GM23338 (cell line): ENCODE measurements at places on chromosomes 1 and 21. TPM values are rescaled to one million over a fixed set of nuclear protein-coding genes. Genes with fewer than 3 reads are reported as not detected.

The GJC2 gene
- total RNA-seq, result 0.58 and 1.2 TPM in 2 replicates

The DHX9 gene
- total RNA-seq, result 239 and 262 TPM in 2 replicates

The FCGR3B gene
- total RNA-seq, result not detected in 2 replicates

The ATP5PO gene
- 236 and 244 TPM in 2 replicates for total RNA-seq

The RHOU gene
- total RNA-seq, result 3.7 and 4.4 TPM in 2 replicates

The PEAR1 gene
- total RNA-seq, result 0.28 and 0.47 TPM in 2 replicates

The ANXA9 gene
- total RNA-seq, result 1.7 and 2.2 TPM in 2 replicates

The MYBPH gene
- total RNA-seq, result not detected in 2 replicates

The RGS8 gene
- 1.0 and 2.5 TPM in 2 replicates for total RNA-seq

The TRIM17 gene
- total RNA-seq, result 1.1 and 1.4 TPM in 2 replicates

The LIN28A gene
- 1,538 and 1,571 TPM in 2 replicates for total RNA-seq

The CD1E gene
- total RNA-seq, result not detected in 2 replicates

The APH1A gene
- 82.7 and 85.3 TPM in 2 replicates for total RNA-seq

The SH2D5 gene
- total RNA-seq, result 24.8 and 29.2 TPM in 2 replicates

The DIO1 gene
- total RNA-seq, result not detected in 2 replicates

The PLEKHN1 gene
- 2.2 and 3.3 TPM in 2 replicates for total RNA-seq

The FCGR1A gene
- not detected in 2 replicates for total RNA-seq

The CCDC185 gene
- total RNA-seq, result 0.08 and 0.56 TPM in 2 replicates

The MAP7D1 gene
- 37.4 and 59.8 TPM in 2 replicates for total RNA-seq
